ENCODE measurements at places on chromosomes 5 and 9. TPM values are rescaled to one million over a fixed set of nuclear protein-coding genes. Genes with fewer than 3 reads are reported as not detected.

GRCh38 chr9:87609486-87609885 is 111.8 kb downstream of the DAPK1 start:
- H3K4me1 ChIP-seq = no peaks in the 10 kb centered on the region
- H3K4me3 ChIP-seq = no peak overlapping the region
- H3K36me3 ChIP-seq = peaks cover 80% of the 10 kb centered on the region
- H3K27ac ChIP-seq = no peak overlapping the region

DNA sequence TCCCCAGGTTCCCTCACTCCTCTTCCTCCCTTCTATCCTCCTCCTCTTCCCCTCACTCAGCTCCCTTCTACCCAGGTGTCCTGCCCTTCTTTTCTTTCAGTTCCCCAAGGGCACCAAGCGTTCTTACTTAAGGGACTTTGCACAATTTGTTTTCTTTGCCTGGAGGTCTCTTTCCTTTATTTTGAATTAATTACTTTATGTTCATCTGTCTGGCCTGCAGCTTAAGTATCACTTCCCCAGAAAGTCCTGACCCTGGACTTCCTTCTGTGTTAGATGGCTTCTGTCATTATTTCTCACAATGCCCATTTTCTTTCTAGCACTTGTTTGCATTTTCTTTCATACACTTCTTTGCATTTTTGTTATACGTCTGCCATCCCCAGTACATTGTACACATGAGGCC is 350.6 kb downstream of the SH3GL2 start:
- DNase-seq = no peak
- no peak overlapping the region for H3K4me3 ChIP-seq
- H3K27ac ChIP-seq = no peak overlapping the region
- no peaks in the 10 kb centered on the region for H3K27me3 ChIP-seq

- peak; percentile 75 for DNase-seq
- H3K27ac ChIP-seq = no peak overlapping the region
- no peaks in the 10 kb centered on the region for H3K4me1 ChIP-seq
- peaks cover 10% of the 10 kb centered on the region for H3K36me3 ChIP-seq
- H3K4me3 ChIP-seq = no peak overlapping the region
Observed at GRCh38 chr9:112145886-112146285, 29.2 kb downstream of the SUSD1 start.

CARTPT gene
- not detected for total RNA-seq

OTP gene
- not detected for total RNA-seq
